ENCODE measurements at places on chromosomes 1 and 21. TPM values are rescaled to one million over a fixed set of nuclear protein-coding genes. Genes with fewer than 3 reads are reported as not detected.

DNA sequence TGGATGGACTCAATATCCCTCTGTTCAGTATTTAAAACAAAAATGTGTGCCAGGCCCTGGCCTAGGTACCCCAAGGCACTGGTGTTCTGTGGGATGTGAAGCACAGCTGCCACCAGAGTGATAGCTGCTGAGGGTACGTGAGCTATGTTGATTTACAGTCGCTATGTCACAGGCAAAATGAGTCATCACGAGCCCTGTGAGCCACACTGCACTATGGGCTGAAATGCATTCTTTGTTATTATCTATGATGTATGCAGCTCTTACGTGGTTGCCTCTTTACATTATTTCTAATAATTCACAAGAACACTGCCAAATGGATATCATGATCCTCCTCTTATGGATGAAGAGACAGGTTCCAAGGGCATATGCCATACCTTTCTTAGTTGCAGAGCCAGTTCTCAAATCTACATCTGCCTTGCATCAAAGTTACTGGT is 2.1 kb downstream of the TEX38 start:
- DNase-seq = no peak

DNA sequence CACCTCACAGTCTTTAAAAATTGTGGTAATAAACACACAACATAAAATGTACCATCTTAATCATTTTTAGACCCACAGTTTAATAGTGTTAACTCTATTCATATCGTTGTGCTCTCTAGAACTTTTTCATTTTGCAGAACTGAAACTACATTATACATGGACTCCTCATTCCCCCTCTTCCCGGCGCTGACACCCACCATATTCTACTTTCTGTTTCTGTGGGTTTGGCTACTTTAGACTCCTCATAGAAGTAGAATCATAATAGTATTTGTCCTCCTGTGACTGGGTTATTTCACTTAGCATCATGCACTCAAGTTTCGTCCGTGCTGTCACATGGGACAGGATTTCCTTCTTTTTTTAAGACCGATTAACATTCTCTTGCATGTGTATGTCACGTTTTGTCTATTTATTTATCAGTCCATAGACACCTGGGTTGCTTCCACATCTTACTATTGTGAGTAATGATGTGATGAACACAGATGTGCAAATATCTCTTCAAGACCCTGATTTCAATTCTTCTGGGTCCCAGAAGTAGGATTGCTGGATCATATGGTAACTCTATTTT is 62.9 kb upstream of the TMPRSS2 start:
- DNase-seq = no peak

TNNT2 gene
- total RNA-seq = 7.3 TPM

A3GALT2 gene
- not detected for total RNA-seq

DNA sequence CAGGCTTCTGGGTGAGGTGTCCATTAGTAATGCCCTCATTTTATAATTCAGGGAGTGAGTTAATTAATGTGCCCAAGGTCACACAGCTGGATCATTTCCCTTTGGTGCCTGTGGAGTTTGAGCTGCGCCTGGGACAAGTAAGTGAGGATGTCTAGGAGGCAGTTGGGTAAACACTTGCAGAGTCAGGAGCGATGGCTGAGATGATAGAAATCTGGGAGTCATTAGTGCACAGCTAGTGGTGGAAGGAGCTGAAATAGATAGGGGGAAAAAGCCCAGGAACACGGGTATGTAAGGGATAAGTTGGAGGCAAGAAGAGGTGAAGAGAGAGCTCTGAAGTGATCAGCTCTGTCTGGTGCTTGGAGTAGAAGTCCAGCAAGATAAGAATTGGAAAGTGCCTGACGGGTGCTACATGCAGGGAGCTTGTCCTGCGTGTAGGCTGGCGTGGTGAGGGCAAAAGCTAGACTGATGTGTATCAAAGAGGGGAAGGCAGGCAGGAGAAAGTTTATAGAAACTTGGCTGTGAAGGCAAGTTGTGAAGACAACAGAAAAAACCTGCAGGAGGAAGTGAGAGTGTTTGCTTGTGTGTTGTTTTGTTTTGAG is 1.7 kb upstream of the SCAF4 start:
- DNase-seq = no peak

IL10RB gene
- 11.7 TPM for total RNA-seq

DNA sequence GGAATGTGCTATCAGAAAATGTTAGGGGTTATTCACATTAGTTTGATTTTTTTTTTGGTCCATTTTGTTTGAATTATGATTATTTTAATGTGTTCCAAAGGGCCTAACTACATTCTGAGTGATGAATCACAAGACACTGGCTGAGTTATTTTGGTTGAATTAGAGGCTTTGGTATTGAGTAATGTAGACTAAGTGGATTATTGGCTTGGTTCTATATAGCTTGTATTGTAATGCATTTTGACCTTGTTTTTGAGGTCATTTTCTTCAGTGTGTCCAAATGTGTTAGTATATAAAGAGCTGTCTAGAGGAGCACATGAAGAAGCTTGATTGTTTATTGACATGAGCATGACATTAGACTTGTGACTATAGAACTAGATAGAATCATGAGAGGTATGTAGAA is 3.4 kb downstream of the ZNF326 start:
- DNase-seq = no peak

WNT4 gene
- total RNA-seq = 0.79 TPM

GJB4 gene
- not detected for total RNA-seq

DNA sequence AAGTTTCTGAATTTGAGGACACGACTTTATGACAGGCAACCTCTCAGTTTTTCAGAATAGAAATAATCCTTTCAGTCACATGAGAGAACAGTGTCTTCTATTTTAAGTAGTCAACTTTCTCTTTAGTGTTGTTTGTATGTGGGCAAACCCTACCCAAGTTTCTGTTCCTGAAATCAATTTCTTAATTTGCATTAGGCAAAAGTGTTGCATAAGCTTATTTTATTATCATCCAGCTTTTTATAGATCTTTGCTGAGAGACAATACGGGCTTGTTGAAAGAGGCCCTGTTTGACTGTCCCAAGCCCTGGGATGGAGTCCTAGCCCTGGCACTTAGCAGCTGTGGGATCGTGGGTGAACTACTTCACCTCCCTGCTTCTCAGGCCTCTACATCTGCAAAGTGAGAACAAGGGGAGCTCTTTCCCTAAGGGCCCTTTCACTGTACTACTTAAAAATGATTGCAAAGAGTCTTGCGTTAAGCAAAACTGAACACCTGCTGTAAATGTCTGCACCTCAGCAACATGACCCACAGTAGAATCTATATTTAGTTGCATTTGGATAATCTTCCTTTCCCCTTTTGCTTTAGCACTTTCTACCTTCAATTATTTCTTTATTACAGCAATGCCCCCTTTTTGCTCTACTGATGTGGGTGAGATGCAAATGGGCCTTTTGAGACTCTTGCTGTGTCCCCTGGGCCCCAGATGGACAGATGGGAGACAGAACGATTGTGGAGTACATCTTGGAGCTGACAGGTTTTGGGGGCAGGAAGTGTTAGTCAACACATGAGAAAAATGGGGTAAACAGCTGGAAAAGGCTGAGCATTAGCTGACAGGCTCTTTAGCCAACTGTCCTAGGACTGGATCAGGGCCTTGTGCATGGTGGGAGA is 41.0 kb upstream of the SCAF4 start:
- DNase-seq = no peak

- peak; percentile 30 for DNase-seq
Observed at GRCh38 chr1:167797015-167797414, 75.2 kb downstream of the MPZL1 start.

MAP10 gene
- not detected for total RNA-seq

DNA sequence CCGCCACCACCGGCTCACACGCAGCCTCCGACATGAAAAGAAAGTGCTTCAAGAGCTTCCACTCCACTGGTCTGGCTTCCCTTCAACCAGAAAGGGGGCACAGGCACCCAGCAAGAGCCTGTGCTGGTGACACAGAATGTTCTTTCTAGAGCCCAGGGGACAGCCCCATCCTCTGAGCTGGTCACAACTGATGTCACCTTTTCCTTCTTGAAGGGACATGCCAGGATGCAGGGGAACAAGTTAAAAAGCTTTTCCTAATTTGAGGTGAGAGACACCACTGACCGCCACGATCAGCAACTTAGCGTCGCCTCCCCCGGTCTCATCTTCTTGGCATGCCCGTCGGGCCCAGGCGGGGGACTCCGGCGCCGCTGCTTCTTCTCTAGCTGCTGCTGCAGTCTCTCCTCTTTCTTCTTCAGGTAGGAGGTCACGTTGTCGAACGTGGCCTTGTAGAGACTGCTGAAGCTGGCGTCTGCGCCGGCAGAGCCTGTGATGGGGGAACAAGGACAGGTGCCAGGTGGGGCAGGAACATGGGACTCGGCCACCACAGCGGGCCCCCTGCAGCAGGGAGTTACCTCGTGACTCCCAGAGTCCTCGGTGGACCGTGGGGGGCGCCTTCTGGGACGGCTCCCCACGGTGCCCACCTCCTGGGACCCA is 29.5 kb downstream of the WDR4 start:
- no peak for DNase-seq

DNA sequence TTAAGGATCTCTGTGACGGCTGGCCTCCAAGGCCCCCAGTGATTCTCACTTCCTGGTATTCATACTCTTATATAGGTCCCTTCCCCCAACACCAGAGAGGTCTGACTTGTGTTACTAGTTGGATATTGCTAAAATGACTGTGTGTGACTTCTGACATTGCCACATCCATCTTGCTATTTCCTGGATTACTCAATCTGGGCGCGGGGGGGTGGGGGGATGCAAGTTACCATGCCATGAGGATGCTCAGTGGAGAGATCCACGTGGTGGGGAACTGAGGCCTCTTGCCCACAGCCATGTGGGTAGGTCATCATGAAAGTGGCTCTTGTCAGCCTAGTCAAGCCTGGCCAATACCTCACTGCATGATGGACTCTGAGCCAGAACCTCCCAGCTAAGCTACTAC is 117.0 kb downstream of the UBE2U start:
- no peak for DNase-seq

HOOK1 gene
- total RNA-seq = 25.2 TPM

- no peak for DNase-seq
Observed at GRCh38 chr1:92125204-92125603, 45.1 kb downstream of the BTBD8 start.

GRCh38 chr1:67769633-67770256 is 63.5 kb downstream of the GNG12 start:
- DNase-seq = no peak

PFDN2 gene
- 80.0 TPM for total RNA-seq

- no peak for DNase-seq
Observed at GRCh38 chr1:181179987-181180365, 91.5 kb downstream of the IER5 start.
